ENCODE measurements at places on chromosomes 2 and 18.

- no peak for DNase-seq
Observed at GRCh38 chr2:144126302-144126701, 393.6 kb downstream of the ZEB2 start.

- DNase-seq = no peak
Observed at GRCh38 chr2:161982548-161983330, 91.3 kb downstream of the DPP4 start.

DNA sequence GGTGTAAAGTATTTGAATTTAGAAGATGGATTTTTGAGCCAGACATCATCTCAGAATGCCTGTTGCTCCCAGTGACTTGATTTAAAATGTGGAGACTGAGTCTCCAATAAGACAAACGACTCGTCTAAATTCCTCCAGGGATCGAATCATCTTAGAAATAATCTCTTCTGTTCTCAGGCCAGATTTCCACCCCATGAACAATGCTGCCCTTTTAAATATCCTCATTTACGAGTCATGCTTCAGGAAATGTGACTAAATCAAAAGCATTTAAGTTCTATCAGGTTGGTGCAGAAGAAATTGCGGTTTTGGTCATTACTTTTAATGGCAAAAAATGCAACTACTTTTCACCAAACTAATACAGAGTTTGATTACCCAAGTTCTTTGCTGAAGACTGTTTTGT, 684.6 kb upstream of the SOX11 start:
- DNase-seq = no peak

DNA sequence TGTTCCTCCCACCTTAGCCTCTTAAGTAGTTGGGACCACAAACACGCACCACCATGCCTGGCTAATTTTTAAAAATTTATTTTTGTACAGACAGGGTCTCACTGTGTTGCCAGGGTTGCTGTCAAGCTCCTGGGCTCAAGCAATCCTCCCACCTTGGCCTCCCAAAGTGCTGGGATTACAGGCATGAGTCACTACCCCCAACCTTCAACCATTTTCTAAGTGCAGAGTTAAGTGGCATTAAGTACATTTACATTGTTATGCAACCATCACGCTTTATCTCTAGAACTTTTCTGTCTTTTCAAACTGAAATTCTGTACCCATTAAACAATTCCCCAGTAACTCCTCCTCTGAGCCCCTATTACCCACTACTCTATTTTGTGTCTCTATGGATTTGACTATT, 45.9 kb upstream of the AFF3 start:
- no peak for DNase-seq

- DNase-seq = no peak
Observed at GRCh38 chr2:119721462-119721861, 38.3 kb upstream of the PTPN4 start.

- no peak for DNase-seq
Observed at GRCh38 chr2:200962811-200963123, 693 bp downstream of the ORC2 start.
